Erythroblast (primary cell): ENCODE measurements at places on chromosomes 7 and 10.

- no peak for DNase-seq
These were observed 7.4 kb downstream of the ZNF746 start for GRCh38 chr7:149490083-149490760.

DNA sequence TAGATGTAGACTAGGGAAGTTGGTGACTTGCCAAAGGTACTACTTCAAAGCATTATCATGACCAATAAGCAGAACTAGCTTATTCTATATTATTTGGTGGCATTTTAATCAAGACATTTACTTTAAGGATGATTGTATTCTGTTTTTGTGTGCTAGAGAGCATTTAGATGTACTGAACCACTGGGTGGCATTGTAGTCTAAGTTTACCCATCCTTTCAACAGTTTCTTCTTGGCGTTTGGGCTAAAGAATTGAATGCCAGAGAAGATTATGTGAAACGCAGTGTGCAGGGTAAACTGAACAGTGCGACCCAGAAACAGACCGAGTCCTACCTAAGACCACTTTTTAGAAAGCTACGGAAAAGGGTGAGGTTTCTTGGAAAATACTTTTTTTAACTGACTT is 26.8 kb downstream of the PRPF18 start:
- DNase-seq: peak; percentile 8

- no peak for DNase-seq
These were observed 329.8 kb upstream of the MBL2 start for GRCh38 chr10:53102424-53102823.

DNA sequence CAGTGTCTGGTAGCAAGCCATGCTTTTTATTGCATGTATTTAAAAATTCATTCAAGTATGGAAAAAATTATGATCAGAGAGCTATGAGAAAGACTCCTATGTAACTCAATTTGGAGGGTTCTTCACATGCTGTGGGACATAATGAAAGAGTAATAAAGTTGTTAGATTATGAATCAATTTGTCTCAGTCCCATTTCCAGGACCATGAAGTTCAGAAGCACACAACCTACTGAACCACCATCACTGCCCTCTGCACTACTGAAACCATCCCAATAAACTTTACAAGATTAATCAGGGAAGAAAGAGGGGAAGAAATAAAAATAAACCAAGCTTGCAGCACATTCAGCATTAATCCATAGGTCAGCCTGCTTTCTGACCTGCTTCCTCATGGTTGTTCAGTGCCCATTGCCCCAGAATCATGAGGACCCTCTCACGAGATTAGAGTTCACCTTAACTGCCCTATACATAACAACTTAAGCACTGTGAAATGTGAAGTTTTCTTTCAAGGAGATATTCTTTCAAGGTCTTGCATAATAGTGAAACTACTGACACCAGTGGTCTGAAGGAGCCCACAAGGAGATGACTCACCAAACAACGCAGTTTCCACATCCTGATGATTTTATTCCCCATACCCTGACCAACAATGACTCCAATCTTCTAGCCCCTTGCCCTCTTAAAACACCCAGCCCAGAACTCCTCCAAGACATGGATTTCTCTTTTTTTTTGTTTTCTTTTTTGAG is 171.5 kb upstream of the ADCY1 start:
- DNase-seq: no peak

GRCh38 chr7:75559355-75559975 is 67.3 kb downstream of the SPDYE5 start:
- DNase-seq: no peak

GRCh38 chr7:7665031-7665430 is 24.5 kb downstream of the UMAD1 start:
- no peak for DNase-seq

GRCh38 chr10:111739874-111740139 is 443.8 kb downstream of the GPAM start:
- DNase-seq: no peak

DNA sequence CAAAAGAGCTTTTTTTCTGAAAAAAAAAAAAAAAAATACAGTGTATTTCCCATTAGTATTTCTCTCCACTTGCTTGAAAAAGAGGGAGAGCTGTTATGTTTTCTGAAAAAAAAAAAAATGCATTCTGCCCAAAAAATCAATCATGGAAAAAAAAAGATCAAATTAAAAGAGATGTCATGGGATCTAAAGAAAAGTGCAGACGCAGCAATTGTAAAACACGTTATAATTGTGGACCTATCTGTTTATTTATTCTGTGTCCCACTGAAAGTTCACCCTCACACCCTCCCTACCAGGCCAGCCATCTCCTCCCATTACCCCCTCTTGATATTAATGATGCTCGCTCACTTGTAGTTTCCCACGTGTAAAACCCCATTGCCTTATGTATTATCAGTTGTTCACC is 674.0 kb upstream of the C7orf33 start:
- DNase-seq: no peak

DNA sequence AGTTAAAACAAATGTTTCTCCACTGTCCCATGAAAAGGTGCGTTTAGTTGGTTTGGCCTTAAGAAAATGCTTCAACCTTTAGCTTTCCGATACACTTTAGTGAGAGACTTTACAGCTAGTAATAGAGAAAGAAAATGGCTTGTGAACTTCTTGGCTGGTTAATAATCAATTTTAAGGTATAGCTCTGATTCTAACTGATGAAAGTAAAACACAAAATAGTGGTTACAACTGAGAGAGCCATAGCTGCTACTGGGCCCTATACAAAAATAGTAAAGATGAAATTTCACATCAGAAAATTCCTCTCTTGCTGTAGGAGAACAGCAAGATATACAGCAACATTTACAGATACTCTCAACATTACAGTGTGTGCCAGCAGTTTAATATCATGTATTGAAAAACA is 371.4 kb downstream of the PHTF2 start:
- DNase-seq: no peak

- no peak for DNase-seq
These were observed 87.5 kb downstream of the PLXNA4 start for GRCh38 chr7:132488634-132489302.

GRCh38 chr10:68103261-68103878 is 5.9 kb upstream of the MYPN start:
- no peak for DNase-seq

- DNase-seq: no peak
These were observed 22.6 kb downstream of the HERC4 start for GRCh38 chr10:68052463-68052862.

GRCh38 chr7:157609516-157609915 is 272.7 kb downstream of the DNAJB6 start:
- DNase-seq: no peak

DNA sequence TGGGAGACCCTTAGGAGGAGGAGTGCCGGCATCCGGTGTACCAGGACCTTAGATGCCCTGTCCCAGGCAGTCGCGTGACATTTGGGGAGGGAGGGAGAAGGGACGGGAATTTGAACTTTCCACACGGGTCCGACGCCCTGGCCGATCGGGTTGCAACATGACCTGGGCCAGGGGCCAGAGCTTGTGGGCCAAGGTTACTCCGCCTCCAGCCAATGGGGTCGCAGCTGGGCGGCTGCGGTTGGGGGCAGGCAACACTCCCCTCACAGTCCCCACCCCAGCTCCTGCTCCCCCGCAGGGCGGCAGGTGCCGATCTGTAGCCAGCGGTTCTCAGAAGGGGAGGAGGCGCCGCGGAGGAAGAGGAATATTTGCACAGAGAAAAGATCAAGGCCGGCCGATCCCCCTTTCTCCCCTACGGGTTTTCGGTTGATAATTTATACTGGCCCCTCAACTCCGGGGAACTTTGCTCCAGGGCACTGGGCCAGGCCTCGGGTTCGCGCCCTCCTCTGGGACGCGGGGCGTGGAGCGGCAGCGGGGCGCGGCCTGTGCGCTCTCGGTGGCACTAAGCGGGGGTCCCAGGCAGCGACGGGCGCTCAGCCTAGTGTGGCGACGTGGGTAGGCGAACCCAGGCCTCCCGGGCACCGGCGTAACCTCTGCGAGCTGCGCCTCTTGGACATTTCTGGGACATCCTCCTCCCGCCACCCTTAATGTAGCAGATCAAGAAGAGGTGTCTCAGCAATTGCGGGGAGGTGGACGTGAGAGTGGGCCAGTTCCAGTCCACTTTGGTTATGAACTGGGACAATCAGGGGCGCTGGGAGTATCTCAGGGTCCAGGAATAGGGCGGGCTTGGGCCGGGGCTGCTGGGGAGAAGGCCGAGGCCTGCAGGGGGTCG is 1.2 kb downstream of the MLXIPL start:
- peak; percentile 27 for DNase-seq

GRCh38 chr7:137813541-137813940 is 33.2 kb downstream of the DGKI start:
- DNase-seq: no peak

DNA sequence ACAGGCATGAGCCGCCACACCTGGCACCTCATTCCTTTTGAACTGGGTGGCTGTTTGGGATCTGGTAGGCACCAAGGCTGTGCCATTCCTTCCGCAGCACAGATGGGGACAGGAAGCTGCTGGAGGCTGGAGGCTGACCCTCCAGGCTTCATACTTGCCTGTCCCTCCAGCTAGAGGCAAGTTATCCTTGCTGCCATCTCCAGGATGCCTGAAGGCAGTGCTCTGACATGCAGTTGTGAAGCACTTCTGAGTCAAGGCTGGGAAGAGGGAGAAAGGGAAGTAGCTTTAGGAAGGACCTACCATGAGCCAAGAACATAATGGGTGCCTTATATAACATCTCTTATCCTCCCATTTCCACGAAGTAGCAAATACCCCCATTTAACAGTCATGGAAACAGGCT is 9.5 kb downstream of the MARVELD1 start:
- no peak for DNase-seq

- DNase-seq: no peak
These were observed 5.7 kb downstream of the PSMG3 start for GRCh38 chr7:1563981-1564602.

DNA sequence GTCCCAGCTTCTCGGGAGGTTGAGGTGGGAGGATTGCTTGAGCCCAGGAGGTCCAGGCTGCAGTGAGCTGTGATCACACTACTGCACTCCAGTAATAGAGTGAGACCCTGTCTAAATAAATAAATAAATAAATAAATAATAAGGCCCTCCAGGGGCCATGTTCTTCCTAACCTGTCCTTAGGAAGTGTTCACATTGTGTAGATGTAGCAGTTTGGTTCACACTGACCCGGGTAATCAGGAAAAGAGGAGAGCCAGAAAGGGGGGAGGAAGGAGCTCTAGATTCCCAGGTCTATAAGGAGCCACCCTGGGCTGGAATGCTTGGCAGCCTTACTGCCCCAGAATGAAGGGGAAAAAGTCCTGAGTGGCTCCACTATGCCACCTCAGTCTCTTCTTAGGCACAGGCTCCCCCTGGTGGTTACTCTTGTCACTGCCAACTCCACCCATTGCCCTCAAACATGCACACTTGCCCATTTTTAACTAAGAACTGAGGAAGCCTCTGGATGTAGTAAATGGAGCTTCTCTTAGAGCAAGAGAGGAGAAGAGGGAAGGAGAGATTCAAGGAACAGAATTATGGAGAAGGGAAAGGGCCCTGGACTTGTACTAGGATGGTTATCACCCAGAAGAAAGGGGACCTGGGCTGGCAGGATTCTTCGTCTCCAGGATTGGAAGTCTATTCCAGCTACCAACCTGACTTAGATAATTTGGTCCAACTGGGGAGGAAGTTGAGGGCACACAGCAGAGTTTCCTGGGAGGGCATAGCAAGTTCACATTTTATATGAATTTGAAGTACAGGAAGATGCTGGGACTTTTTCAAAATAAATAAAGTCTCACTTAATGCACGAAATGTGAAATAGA is 7.8 kb downstream of the HPS6 start:
- DNase-seq: peak; percentile 80

GRCh38 chr10:132743925-132744490 is 41.9 kb downstream of the NKX6-2 start:
- no peak for DNase-seq

DNA sequence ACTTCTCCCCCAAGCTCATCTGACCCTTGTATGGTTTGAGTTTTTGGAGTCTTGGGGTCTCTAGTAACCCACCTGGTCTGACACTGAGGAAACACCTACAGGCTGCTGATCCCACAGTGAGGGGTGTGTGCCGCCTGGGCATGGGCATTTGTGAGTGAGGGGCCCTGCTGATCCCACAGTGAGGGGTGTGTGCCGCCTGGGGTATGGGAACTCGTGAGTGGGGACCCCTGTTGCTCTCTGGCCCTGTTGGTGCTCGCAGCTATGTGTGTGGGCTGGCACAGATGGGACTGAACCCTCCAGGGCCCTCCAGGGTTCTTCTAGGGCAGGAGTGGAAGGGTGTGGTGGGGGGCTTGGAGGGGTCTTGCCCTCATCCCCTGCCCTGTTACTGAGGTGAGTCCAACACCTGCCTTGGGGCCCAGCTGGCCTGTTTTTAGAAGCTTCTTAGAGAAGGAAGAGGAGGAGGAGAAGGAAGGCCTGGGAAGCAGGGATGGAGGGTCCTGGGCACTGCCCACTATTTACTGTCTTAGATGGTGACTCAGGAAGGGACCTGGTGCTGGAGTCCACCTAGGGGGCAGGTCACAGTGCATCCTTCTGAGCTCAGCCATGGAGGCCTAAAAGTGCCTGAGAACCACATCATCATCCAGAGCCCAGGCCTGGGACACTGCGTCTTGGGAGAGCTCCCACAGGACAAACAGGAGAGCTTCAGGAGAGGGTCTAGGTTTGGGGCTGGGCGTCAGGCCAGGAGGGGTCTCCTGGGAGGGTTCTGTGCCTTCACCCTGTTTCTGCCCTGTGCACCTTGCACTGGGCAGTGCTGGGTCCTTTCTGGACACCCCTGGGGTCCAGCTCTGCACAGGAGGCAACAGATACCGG is 36.2 kb upstream of the ZNF716 start:
- DNase-seq: no peak

- no peak for DNase-seq
These were observed 117.3 kb downstream of the FAM53B start for GRCh38 chr10:124626759-124627380.

GRCh38 chr7:92057375-92057774 is 76.9 kb downstream of the CYP51A1 start:
- no peak for DNase-seq

DNA sequence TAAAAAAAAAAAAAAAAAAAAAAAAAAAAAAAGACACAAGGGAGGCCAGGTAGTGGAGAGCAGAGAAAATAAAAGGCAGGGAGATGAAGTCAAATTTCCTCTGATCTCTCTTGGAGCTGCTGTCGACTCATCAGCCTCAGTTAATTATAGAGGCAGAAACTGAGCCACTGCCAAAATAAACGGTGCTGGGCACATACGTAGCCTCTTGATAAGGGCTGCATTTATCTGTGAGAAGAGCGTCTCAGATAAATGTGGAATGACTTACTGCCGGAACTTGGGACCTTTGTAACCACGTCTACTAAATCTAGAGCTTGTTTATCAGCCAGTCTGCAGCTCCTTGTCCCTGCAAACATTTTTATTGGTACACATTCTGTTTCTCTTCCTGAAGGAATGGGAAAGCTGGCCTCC is 162.3 kb downstream of the BAMBI start:
- peak; percentile 72 for DNase-seq

- DNase-seq: no peak
These were observed 153.1 kb downstream of the ZNF365 start for GRCh38 chr10:62527019-62527827.

GRCh38 chr10:96244354-96244753 is 27.0 kb downstream of the BLNK start:
- DNase-seq: no peak

DNA sequence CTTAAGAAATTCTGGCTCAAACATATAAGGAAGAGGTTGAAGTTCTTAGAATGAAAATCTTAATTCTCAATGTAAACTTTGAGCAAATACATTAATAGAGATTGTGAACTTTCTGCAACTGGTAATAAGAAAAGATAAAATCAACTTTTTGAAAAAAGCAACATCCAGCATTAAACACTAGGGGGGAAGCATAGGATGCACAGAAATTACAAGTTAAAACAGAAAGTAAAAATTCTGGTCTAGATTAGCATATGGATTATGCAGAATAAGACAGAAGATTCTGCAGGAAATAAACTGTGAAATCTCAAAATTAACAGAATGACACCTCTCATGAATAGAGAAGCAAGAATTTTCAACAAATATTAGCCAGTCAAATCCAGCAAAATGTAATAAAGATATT is 38.0 kb upstream of the CAV2 start:
- peak; percentile 17 for DNase-seq
